GM20000 (cell line): ENCODE measurements at places on chromosomes 16 and 17.
A peak's percentile ranks its signal among the peaks of the same experiment; 100 is the strongest.

DNA sequence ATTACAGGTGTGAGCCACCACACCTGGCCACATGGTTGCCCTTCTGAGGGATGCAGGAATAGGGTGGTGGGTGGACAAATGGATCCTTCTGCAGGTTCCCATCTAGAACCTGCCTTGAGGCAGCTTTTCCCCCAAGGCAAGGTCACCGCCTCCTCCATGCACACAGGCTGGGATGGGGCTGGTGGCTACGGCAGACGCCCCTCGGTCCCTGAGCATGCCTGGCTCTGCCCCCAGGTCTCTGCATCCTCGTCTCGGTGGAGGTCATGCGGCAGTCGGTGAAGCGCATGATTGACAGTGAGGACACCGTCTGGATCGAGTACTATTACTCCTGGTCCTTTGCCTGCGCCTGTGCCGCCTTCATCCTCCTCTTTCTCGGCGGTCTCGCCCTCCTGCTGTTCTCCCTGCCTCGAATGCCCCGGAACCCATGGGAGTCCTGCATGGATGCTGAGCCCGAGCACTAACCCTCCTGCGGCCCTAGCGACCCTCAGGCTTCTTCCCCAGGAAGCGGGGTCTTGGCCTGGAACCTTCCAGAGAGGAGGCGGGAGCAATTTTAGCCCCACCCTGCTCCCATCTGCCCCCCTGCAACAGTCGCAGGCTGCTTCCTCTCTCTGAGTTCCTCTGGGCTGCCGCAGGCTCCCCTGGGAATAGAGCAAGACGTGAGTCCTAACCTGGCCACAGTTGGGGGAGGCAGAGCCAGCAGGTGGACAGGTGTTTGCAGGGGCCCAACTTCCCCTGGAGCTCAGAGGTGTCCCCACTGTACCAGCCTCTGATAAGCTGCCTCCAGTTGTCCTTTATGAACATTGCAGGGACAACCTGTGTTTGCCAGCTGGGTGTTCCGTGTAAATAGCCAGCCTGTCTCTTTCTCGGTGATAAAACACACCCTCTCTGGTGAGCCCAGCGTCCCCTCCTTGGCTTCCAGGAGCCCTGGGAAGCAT is 11.7 kb downstream of the CACNG1 start:
- peak; percentile 20 for DNase-seq

- DNase-seq = no peak
These were observed 63.4 kb downstream of the ANKRD11 start for GRCh38 chr16:89426736-89427530.

DNA sequence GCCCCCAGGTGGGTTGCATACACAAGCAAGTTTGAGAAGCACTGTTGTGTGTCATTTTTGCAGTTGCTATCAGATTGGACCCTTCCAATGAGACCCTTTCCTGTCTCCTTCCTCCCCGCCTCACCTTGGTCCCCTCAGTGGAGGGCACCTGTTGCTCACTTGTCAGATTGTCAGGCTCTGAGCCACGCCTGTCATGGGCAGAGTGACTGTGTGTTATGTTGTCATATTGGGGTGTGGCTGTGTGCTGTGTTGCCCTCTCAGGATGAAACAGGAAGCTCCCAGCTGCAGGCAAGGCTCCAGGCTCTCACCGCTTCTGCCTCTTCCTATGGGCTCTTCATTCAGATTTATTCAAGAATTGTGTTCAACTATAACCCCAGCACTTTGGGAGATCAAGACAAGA is 302.9 kb downstream of the CPPED1 start:
- no peak for DNase-seq

GRCh38 chr16:50967827-50968612 is 183.1 kb downstream of the SALL1 start:
- peak; percentile 42 for DNase-seq

DNA sequence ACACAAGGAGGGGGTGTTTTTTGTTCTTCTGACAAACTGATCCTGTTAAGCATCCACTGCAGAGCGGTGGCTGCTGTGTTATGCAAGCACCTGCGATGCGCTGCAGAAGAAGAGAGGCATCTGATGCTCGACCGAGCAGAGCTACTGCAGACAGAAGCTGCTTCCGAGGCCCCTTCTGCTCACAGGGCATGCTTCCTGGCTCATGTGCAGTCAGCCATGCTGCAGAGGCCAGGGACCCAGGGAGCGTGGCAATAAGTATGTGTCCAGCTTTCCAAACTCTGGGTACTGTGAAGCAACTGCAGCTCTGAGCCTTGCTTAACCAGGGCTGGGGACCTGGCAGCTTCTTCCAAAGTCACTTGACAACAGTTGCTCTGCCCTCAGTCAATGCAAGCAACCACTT is 448.6 kb upstream of the RBFOX1 start:
- DNase-seq = no peak

- DNase-seq = no peak
These were observed 28.8 kb downstream of the SYT17 start for GRCh38 chr16:19196871-19197270.

DNA sequence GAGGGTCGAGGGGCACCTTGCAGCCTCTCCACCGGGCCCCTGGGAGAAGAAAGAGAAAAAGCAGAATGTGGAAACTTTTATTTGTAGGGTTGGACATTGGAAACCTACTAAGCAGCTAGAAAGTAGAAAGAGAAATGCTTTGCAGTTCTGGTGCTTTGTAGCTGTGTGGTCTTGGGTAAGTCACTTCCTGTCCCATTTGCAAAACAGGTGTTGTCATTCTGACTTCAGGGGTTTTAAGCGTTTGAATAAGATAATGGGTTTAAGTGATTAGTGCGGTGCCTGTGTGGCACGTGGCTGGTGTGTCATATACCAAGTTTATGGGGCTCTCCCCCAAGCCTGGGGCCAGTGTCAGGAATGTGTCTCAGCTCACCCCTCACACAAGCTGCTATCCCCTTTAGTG is 1.6 kb downstream of the CA4 start:
- DNase-seq = peak; percentile 63

GRCh38 chr17:57514614-57515013 is 230.5 kb downstream of the CCDC182 start:
- no peak for DNase-seq

DNA sequence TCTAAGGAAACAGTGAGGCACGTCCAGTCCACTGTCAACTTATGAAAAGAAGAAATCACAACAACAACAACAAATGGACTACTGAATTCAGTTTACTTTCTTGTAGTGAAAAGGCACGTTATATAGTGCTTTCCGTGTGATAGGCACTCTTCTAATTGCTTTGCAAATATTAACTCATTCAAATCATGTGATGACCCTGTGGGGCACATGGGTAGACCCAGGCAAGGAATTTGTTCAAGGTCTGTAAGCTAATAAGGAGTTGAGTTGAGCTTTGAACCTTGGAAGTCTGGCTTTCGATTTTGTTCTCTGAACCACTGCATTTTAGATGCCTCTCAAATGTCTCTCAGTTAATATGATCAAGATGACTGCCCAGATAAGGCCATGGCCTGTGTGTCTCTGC is 295.1 kb upstream of the RBFOX1 start:
- no peak for DNase-seq

- DNase-seq = no peak
These were observed 107.8 kb downstream of the TRIM37 start for GRCh38 chr17:58998871-58999270.

- DNase-seq = no peak
These were observed 696 bp downstream of the C17orf99 start for GRCh38 chr17:78146881-78147280.

DNA sequence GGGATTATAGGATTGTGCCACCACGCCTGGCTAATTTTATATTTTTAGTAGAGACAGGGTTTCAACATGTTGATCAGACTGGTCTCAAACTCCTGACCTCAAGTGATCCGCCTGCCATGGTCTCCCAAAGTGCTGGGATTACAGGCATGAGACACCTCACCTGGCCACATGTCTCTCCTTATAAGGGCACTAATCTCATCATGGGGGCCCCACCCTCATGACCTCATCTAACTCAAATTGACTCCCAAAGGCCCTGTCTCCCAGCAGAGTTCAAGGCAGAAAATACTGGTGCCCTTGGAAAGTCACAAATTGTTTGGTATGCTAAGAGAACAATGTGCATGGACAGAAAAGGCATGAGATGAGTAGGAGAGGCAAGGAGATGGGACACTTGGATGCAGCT is 49.3 kb upstream of the GRIN2A start:
- no peak for DNase-seq

DNA sequence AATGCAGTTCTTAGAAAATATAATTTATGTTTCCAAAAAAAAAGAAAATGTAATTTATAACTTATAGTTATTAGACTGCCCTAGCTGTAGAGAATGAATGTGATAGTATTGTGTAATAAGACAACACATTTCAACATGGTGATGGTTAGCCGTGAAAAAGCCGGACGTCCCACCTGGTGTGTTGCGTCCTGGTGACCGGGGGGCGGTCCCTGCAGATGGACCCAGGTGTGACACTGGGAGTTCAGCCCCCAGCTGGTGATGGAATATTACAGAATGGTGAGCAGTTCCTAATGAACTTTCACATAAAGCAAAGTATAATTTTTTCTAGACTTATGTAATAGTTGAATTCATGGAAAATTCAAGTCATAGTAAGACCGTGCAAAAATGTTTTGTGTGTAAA is 132.8 kb downstream of the LAT start:
- no peak for DNase-seq

DNA sequence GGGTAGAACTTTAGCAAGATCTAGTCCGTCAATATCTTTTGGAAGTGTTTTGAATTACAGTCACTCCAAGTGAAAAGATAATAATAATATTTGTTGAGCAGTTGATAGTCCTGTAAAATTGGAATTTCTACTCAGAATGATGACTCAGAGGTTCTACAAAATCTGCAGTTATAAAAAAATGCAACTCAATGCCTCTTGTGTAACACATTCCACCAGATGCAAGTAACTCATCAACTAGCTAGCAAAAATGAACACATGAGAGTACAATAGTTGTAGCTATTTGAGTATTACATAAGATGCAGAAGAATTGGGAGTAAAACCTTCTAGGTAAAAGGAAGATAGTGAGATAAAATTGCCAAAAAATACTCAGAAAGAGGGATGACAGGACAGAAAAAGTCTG is 177.2 kb downstream of the CDH8 start:
- DNase-seq = no peak

- DNase-seq = no peak
These were observed 98.5 kb downstream of the MRM3 start for GRCh38 chr17:880443-881269.

- DNase-seq = no peak
These were observed 19.3 kb upstream of the FOXF1 start for GRCh38 chr16:86490859-86491639.

GRCh38 chr17:52524096-52524637 is 365.7 kb upstream of the CA10 start:
- no peak for DNase-seq

DNA sequence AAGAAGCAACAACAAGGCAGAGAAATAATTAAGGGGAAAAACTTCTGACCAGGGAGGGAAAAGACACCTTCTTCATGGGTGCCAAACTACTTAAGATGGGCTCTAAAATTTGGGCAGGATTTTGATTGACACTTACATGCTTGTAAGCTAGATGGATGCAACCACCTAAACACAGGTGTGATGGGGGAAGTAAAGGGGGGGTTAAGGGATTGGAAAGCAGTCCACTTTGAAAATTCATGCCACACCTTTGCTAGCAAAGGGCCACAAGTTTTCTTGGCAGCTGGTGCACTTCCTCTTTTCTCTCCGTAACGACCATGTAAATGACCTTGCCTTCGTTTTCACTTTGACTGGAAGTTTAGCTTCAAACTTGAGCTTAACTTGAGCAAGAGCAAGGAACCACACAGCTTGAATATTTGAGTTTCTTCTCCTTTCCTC is 14.3 kb upstream of the PRKAR1A start:
- peak; percentile 85 for DNase-seq

- DNase-seq = no peak
These were observed 12.6 kb downstream of the LDHD start for GRCh38 chr16:75103994-75104393.

GRCh38 chr17:12826431-12826830 is 37.1 kb downstream of the ARHGAP44 start:
- no peak for DNase-seq

DNA sequence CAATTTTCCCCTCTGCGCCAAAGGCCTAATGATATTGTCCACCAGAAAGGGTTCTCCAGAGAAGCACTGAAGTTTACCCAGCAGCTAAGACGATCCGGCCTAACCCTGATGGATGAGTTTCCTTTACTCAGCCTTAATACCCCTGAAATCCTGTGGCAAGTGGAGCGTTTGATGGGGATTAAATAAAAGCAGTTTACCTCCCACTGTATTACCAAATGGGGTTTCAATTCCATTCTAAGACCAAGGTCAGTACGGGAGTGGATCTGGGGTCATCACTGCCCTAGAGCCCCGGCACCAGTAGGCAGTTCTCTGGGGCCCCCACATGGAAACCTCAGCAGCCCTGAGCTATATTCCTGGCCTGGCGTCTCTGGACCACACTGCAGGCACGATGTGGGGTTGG is 97.1 kb upstream of the NOL11 start:
- no peak for DNase-seq

GRCh38 chr17:27951872-27952271 is 58.7 kb upstream of the LYRM9 start:
- no peak for DNase-seq

- no peak for DNase-seq
These were observed 28.6 kb downstream of the POLR3E start for GRCh38 chr16:22325598-22326368.

GRCh38 chr17:41446806-41447205 is 6.0 kb upstream of the KRT38 start:
- no peak for DNase-seq

DNA sequence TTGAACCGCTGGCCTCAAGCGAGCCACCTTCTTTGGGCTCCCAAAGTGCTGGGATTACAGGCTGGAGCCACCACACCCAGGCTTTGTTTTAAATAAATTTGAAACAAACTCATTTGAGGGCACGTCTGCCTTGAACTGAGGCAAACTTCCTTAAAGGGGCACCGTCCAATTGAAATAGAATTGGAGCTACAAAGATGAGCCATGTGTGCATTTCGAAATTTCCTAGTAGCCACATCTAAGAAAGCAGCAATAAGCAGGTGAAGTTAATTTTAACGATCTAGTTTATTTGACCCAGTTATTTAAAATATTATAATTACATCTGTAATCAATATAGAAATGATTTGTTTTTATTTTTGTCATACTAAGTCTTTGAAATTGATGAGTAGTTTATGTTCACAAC is 755 bp upstream of the C16orf89 start:
- DNase-seq = no peak

DNA sequence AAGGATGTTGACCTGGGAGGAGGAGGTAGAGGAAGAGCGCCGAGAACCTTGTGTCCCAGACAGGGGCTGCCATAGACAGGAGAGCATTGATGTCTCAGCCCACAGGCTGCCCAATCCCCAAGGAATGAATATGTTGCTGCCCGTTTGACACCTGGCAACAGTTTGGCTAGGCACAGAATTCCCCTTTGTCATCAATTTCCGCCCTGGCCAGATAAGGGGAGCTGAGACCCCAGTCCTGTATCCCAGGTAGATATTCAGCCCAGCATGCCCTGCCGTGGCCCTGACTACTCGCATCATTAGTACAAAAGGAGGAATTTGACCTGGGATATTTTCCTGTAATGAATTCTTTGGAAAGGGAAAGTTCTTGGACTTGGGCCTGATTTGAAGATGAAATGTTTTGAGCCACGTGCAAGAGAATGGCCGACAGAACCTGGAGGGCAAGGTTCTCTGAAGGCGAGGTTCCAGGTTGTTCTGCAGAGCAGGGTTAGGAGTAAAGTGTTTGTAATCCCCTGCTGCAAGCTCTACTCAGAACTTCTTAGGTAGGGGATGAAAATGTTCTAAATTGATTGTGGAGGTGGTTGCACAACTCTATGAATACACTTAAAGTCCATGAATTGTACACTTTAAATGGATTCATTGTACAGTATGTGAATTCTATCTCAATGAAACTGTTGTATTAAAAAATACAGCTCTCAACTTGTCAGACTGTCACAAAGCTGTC is 108.8 kb downstream of the SOCS1 start:
- no peak for DNase-seq

GRCh38 chr17:13273806-13274205 is 256.0 kb upstream of the ELAC2 start:
- no peak for DNase-seq
